ENCODE measurements at places on chromosomes 6 and 20.

- no peak for DNase-seq
Observed at GRCh38 chr20:7520361-7520760, 419.9 kb downstream of the HAO1 start.

DNA sequence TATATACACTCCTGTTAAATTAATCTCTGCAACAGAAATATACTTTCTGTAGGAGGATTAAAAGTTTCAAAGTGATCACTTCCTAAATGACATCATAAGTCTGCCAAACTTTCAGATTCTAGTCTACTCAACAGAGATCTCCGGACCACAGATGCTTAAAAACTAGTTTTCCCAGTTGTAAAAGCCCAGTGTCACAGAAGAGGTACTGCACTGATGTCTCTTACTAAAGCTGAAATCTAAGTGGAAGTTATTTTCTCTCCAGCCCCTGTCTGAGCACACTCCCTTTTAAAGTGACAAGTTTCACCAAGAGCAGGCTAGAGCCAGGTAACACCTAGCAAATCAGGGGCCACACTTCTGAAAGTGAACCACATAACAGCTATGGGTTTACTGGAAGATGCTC is 71.6 kb upstream of the DST start:
- DNase-seq = no peak

DNA sequence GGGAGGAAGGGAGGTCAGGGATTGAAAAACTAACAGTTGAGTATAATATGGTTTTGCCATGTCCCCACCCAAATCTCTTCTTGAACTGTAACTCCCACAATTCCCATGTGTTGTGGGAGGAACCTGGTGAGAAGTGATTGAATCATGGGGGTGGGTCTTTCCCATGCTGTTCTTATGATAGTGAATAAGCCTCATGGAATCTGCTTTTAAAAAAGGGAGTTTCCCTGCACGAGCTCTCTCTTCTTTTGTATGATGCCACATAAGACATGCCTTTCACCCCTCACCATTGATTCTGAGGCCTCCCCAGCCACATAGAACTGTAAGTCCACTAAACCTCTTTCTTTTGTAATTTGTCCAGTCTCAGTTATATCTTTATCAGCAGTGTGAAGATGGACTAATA is 833.4 kb upstream of the MAP3K7 start:
- no peak for DNase-seq

DNA sequence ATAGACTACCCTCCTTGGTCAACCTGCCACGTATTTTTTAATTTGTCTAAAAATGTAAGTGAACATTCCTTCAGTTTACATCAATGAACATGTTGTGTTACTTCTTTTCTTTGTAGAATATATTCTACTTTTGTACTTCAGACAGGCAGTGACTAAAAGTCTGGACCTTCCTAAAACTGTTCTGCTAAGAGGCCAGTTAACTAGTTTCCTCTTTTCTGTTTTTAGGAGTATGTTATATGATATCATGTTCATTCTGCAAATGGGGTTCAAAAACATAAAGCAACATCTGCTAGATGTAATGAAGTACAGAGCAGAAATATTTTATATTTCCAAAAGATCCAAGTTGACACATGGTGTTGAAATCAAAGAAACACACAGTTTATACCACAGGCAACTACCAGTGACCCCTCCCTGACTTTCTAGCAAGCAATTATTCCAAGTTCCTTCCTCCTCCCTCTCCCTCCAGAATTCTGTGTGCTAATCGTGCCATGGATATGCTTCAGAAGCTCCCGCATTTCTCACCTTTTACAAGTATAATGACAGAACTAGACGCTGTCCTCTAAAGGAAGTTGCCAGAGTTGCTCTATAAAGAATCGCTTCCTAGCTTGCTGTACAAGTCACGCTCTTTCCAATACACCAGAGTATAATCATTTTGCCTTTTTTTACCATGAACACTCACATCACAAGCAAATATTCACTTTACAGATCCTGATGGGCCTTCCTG is 64.7 kb downstream of the ARHGAP18 start:
- DNase-seq = no peak

DNA sequence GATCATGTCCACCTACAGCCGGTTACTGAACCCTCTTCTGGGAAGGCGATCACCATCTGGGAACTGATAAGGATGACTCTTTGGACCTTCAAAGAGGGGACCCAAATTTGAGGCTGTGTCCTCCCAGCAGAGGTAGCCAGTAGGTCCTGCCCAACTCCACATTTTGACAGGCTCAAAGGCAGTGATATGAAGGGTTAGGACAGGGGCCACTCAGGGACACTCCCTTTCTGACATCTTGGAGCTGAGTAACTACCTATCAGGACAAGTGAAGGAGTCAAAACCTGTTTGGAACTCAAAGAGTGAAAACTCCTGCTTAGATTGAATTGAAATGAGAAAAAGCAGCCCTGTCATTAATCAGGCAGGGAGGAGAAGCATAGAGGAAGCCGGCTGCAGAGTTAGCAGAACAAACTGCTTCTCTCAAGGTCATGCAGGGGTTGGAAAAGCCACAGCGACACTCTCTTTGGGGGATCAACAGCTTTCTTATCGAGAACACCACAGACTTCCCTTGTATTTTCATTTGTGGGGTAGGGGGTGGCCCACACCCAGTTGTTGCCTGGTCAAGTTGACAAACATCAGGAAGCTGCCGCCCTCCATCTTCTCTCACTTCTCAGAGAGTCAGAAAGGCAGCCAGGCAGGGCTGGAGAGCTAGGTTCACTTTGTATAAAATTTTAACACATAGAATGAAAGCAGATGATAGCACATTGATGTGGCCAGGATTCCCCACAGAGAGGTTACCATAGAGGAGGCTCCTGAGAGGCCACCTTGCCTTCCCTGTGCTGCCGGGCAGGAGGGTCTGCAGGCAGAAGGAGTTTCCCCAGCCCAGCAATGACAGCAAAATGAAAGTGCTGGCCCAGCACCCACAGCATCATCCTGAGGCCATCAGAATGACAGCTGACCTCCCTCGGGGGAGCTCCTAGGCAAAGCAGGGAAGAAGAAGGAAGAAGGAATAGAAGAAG is 47.6 kb downstream of the AGPAT4 start:
- DNase-seq = no peak

GRCh38 chr6:15361197-15361596 is 115.3 kb downstream of the JARID2 start:
- DNase-seq = no peak

DNA sequence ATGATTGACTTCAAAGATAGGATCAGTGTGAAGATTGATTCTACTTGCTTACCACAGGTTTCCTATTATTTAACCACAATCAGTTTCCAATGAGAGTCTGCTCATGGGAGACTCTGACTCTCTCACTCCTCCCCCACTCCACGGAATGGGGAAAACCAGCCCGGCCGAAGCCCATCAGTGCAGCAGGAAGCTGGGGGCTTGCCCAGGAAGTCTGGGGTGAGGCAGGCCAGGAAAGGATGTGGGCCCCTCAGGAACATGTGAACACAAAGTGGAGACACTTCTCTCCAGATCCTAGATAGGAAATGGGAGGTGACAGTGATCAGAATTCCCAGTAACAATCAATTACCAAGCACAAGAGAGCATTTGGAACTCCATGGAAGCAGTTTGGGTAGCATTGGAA is 144.2 kb downstream of the TTLL2 start:
- no peak for DNase-seq

GRCh38 chr20:39698752-39699151 is 736.6 kb downstream of the DHX35 start:
- DNase-seq = no peak

DNA sequence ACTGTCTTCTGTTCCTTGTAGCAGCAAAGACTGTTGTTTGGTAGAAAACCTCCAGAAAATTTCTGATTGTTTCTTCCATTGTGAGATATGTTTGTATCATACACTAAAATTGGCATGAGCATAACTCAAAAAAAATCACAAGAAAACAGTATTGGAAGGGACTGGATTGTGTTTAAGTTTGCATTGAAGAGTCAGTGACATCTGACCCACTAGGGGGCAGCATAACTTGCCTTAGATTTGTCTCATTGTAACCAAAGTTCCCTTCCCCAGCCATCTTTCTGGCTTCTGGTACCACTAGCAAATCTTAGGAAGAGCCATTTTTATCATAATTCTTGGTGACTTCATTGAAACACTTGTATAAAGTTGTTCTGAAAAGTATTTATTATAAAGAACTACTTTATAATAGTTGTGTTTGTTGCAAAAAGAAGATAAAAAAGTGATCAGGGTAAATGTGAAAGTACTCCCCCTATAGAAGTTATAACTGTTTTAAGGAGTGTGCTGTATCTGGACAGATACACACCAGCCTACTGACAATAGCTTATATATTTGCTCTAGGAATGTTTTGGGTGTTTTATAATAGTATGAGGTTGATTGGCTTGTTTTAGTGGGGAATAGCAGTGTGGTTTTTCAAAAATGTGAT is 7.7 kb downstream of the CSTF1 start:
- DNase-seq = peak; percentile 43

DNA sequence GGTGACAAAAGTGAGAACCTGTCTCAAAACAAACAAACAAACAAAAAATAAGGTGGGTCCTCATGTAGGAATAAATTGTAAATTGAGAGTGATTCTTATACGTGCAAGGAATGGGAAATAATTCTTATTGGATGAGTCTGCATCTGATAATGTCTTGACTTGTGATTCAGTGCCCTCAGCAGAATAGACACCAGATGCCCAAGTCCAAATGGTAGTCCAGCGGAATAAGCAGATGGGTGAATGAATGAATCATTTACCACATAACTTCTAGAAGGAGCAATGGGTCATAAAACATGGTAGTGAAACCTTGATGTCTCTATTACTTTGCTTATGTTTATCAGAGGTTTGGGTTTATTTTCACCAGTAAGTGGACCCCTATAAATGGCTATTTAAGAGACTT is 747.7 kb downstream of the PHF3 start:
- DNase-seq = no peak

- DNase-seq = no peak
Observed at GRCh38 chr20:5776077-5776476, 25.9 kb downstream of the SHLD1 start.

- no peak for DNase-seq
Observed at GRCh38 chr20:32830437-32830836, 10.7 kb downstream of the MAPRE1 start.

DNA sequence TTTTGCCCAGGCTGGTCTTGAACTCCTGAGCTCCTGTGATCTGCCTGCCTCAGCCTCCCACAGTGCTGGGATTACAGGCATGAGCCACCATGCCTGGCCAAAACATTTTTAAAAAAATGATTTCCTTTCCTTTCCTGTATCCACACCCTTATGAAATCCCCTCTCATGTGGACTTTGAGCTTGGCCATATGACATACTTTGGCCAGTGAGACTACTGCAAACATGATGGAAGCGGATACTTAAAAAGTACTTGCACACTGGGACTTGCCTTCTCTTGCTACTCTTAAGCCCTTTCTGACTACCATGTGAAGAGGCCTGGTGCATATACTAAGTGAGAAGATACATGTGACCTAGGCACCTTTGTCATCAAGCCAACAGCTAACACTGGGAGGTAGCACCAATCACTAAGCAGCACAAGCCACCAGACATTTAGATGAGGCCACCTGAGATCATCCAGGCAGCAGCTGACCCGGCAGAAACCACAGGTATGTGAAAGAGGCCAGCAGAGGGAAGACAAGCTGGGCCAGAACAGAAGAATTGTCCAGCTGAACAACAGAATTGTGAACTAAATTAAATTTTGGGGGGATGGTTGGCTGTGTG is 78.5 kb upstream of the HDAC2 start:
- DNase-seq = peak; percentile 38

DNA sequence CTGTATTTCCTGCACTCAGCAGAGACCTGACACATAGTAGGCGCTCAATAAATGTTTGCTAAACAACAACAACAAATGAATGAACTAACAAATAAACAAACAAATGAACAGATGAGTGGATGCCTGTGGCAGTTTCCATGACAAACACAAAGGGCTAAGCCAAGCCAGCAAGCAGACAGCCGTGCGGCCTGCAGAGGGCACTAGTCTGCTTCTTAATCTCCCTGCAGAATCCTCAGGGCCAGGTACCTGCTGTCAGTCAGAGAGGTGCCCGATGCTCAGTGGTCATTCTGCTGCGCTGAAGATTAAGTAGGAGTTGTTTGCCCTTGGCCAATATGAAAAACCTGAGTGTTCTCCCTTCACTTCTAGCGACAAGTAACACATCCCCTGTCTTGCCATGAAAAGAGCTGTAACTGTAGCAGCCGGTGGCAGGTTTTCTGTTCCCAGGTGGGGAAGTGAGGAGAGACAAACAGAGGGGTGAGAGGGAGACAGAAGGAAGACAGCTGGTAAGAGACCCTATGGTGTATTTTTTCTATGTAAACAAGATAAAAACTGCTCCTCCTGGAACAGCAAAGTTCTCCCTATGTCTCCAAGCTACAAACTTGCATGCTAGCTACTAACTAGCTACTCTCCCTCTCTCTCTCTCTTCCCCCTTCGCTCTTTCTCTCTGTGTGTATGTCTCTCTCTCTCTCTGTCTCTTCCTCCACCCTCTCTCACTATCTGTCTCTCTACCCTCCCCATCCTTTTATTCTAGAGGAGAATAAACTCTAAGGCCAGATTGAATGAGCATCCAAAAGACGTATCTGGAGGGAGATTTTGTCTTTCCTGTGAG is at the start of gene MC3R:
Gene MC3R (plus strand): TSS at position 779 of the 829 bp plus-strand sequence. CDS start 112 bp downstream, outside the sequence.
- DNase-seq = peak; percentile 41

DNA sequence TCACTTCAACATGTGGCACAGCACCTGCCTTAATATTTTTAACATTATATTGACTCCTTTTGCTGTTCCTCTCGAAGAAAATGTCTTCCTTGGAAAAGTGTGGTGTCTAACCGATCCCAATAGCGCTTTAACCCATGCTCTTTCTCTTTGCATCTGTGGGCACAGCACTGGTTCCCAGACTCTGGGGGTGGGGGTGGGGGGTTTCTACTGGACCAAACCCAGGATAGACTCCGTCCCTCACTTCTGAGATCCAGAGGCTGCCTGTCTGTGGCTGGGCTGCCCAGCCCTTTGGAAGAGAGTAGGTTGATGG is 3.9 kb upstream of the ZNF292 start:
- DNase-seq = no peak

GRCh38 chr6:131368198-131368911 is 204.7 kb upstream of the ARG1 start:
- DNase-seq = no peak

DNA sequence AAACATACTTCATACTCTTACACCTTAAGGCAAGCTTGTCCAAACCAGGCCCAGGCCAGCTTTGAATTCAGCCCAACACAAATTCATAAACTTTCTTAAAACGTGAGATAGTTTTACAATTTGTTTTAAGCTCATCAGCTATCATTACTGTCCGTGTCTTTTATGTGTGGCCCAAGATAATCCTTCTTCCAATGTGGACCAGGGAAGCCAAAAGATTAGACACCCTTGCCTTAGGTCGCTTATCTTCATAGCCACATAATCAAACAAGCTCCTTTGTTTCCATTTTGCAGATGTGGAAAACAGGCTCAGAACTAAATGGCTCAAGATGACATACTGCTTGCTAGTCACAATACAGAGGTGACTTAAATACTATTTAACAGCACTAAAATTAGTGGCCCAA is 6.0 kb downstream of the SALL4 start:
- no peak for DNase-seq

GRCh38 chr6:168001029-168001332 is 3.5 kb downstream of the KIF25 start:
- no peak for DNase-seq

GRCh38 chr6:93677264-93677965 is 258.1 kb upstream of the EPHA7 start:
- no peak for DNase-seq
